CD4-positive, alpha-beta T cell treated with Interferon gamma for 1 hour (primary cell): ENCODE measurements at places on chromosomes 1 and 21.

GRCh38 chr1:113792986-113793385 lies 19.3 kb downstream of the RSBN1 start:
- DNase-seq = no peak

- no peak for DNase-seq
These were observed 9.7 kb downstream of the PLPP3 start for GRCh38 chr1:56569661-56570060.

DNA sequence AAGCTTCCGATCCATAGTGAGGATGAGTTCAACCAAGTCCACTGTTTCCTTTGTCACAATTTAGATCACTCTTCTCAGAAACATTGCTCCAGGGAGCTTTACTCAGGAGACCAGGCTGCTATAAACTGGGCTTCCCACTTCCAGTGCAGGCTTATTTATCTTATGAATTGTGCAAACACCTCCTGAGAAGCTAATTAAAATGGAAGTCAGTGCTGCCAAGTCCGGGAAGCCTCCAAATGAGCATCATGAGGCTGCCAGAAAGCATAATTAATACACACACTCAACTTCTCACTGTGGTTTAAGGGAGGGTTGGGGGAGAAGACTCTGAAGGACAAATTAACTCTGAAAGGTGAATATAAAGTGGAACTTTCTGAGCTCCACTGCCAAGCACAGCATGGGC lies 145.0 kb upstream of the SGIP1 start:
- DNase-seq = no peak

DNA sequence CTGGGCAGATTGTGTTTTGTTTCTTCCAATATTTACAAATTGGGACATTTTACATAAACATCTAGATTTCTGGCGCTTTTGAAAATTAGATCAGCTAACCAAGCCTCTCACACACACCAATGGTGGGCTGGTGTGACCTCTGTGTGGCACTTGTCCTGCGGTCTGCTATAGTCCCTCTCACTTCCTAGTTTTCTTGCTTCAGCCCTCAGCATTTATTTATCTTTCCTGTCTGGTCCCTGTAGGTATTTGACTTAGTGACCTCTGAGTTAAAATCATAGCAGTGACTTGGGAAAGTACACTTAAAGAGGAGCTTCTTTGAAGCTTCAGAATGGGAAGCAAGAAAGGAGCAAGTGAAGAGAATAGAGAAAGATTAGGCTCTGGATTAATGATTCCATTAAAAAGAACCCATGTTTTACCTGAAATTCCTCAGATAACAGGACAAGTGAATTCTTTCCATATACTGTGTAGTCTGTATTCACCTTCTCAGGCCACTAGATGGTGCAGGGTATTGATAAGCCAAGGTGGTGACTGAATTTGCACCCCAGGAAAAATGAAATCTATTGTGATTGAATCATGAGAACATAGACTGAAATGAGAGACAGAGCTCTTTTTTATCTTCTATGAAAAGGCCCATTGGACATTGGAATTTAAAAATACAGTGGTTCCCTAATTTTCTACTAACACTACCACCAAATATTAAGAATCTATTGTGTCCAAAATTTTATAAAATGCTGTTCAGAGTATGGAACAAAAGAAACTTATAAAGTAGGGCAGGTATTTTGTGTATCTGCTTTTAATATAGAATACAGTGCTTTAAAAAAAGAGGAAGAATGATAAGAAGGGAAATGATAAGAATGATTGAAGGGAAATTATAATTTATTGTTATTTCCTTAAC lies 7.1 kb upstream of the DIPK1A start:
- no peak for DNase-seq

DNA sequence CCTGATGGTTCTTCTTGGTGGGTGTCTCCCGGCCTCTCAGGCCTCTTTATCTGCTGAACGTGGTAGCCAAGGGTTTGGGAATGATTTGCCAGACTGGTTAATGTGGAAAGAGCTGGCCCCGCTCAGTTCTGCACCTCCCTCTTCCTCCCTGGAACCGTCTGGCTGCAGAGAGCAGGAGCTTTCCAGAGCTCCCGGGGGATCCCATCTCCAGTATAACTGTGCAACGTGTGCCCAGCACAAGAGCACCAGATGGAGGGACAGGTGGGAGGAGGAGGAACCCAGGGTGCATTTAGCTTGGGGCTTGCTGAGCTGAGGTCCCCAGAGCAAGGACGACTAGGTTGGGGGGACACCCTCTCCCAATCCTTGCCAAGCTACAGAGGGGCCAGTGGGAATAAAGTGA lies 5.0 kb downstream of the TFF1 start:
- DNase-seq = no peak

- no peak for DNase-seq
These were observed 81.4 kb downstream of the VAV3 start for GRCh38 chr1:107883562-107883961.

GRCh38 chr1:65332821-65333220 lies 23.5 kb downstream of the DNAJC6 start:
- no peak for DNase-seq

- no peak for DNase-seq
These were observed 107.4 kb upstream of the EDN2 start for GRCh38 chr1:41591891-41592290.

DNA sequence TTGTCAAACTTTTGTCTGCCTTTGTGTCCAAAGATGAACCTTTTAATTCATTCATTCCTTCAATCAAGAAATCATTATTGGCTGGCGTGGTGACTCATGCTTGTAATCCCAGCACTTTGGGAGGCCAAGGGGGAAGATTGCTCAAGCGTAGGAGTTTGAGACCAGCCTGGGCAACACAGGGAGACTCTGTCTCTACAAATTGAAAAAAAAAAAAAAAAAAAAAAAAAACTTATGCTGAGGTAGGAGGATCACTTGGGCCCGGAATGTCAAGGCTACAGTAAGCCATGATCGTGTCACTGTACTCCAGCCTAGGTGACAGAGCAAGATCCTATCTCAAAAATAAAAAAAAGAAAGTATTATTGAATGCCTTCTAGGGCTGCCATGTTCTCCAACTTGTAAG lies 51.3 kb upstream of the CXADR start:
- no peak for DNase-seq

DNA sequence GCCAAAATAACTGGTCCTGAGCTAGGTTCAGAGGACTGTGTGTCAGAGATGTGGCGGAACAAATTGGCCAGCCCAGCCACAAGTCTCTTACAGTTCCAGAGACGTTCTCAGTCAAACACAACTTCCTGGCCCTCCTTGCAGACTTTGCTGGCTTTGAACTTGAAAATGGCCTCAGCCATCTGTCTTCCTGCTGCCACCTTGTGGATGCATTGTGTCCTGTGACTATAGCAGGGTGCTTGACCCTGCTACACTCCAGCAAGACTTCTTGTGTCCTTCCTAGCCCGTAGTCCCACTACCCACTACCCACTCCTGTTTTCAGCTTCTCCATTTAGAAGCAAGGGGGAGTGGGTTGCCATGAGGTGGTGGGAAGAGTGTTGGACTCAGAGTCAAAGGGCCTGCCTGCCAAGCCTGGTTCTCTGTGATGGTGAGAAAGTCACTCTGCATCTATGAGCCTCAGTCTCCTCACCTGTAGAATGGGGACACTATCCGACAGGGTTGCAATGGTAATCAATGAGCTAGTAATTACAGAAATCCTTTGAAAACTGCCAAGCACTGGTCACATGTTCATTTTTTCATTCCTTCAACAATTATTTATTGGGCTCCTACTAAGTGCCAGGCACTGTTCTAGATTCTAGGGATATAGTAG lies 109.9 kb downstream of the IGSF21 start:
- DNase-seq = no peak

DNA sequence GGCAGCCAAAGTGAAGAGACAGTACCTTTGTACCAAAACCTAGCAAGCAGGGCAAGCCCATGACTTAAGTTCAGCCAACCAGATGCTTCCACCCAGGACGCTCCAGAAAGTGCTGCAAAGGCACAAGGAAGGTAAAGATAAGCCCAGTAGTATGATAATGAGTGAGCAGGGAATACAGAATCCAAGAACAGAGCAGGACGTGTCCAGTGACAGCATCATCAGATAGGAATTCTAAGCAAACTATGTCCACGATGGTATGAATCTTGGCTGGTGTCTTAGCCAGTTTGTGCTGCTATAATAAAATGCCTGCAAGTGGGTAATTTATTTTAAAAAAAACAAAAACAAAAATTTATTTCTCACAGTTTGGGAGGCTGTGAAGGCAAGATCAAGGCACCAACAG lies 13.6 kb downstream of the GJA4 start:
- no peak for DNase-seq

GRCh38 chr1:81237473-81238089 lies 563.2 kb upstream of the ADGRL2 start:
- no peak for DNase-seq

DNA sequence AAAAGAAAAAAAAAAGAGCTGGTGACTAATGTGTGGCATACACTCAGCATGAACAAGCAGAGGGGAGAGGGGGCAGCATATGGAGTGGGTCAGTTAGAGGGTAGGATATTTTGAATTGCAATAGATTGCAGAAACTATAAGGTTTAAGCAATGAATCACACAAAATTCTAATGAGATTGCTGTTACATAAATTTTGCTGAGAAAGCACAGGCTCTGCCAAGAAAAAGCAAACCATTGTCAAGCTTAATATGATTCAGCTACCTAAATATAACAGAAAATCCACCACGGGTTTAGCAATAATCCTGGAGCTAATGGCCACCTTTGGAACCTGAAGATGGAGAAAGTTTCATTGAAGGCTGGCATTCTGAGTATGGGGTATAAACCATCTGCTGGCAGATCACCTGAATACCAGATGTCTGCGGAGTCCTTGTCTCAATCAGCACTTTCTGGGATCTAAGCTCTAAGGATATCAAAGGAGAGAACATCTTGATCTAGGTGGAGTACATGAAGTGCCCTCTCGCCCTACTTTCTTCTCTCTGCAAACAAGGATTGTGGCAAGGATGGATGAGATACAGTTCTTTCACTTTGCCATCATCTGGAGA lies 30.3 kb upstream of the ANGPTL7 start:
- no peak for DNase-seq

GRCh38 chr1:5296095-5296494 lies 641.7 kb downstream of the AJAP1 start:
- no peak for DNase-seq

- DNase-seq = no peak
These were observed 53.3 kb upstream of the POGK start for GRCh38 chr1:166785987-166786386.

- DNase-seq = no peak
These were observed 82.2 kb downstream of the NIBAN1 start for GRCh38 chr1:184892116-184892515.

DNA sequence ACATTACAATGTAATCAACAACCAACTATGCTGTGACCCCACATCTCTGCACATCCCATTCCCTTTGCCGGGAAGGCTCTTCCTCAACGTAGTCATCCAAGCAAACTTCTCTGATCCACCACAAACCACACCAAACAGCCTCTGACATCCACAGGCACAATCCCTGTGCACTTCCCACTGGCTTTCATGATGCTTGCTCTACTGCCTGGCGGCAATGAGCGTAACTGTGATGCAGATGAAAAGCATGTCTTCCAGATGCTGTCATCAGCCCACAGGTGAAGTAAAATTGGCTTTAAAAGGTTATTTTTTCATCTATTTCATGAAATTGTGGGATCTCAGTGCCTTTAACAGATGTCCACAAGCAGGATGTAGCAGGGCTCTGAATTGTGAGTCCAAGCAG lies 635.2 kb downstream of the SMYD3 start:
- DNase-seq = no peak

DNA sequence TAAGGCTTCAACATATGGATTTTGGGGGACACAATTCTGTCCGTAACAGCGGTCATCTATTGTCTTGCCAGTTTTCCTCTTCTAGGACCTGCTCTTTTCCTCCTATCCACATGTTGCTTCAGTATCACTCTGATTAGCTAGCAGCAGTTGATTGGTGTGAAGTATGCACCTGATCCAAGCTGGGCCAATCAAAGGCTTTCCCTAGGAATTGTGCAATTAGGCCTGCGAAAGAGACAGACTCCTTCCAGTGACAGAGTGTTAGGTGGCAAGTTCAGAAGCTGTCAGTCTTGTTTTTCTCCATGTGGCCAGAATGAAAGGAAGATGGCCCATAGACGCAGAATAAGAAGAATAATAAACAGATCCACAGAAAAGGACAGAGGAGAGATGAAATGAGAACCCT lies 34.1 kb upstream of the IL12RB2 start:
- no peak for DNase-seq

DNA sequence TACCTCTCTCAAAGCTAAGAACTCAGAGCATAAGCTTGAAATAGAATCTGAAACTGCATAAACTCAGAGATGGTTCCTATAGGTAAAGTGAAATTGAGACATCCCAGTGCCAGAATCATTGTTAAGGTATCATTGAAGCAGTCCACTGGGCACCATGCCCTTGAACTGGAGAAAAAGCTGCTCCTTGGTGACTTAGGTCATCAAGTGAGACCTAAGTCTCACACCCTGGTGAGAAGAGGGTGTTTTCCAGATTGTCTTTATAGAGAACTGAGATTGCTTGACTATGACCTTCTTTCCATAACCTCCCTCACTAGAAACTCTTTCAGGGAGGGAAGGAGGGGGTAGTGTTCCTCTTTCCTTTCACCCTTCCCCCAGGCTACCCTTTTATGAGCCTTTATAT lies 9.4 kb upstream of the ATP6V1G3 start:
- DNase-seq = no peak

- DNase-seq = no peak
These were observed 15.5 kb downstream of the DYRK1A start for GRCh38 chr21:37381883-37382585.

- no peak for DNase-seq
These were observed 4.8 kb upstream of the COX20 start for GRCh38 chr1:244830639-244831038.

GRCh38 chr1:162709870-162710269 lies 77.6 kb downstream of the DDR2 start:
- no peak for DNase-seq

GRCh38 chr1:47569681-47570470 lies 132.0 kb downstream of the FOXD2 start:
- DNase-seq = no peak

DNA sequence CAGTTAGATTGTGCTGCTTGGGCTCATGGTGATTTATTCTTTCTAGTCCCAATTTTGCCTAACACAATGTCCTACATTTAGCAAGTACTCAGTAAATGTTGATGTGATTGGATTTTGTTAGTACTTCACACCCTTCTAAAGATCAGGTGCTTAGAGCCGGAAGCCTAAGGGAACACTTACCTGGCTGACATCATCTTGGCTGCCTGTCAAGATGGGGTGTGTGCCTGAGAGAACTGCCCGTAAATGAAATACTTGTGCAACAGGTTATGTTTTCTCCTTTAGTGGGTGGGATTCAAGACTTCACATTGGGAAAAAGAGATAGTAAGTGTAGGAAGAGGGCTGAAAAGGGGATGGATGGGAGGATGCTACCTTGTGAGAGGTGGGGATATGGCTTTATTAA lies 75.5 kb upstream of the MACF1 start:
- no peak for DNase-seq
